ENCODE measurements at places on chromosomes 3 and 15. TPM values are rescaled to one million over a fixed set of nuclear protein-coding genes. Genes with fewer than 3 reads are reported as not detected.

DNA sequence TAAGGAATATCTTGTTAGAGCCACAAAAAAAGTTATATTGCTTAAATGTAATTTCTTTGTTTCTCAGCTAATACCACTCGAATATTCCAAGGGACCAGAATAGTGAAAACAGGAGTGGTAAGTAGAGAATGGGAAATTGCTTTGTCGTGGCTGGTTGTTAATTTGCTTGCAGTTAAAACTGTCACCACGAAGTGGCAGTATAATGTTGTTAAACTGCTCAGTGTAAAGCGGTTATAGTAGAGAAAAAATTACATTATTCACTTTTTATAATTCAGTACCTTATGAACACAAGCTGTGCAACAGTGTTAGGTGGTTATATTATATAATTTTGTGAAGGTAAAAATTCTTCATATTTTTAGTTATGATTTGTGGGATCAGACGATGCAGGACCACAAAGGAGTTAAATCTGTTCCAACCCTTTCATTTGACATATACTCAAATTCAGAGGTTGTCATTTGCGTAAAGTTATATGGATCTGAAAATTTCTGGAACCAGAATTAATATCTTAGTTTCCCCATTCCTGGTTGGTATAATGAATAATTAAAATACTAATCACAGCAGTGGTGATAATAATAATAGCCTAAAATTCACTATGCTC lies 171.8 kb downstream of the FEZF2 start:
- DNase-seq, result no peak

THBS1 gene
- total RNA-seq, result 10.5 TPM

ANO10 gene
- total RNA-seq, result 6.9 TPM

- no peak for DNase-seq
These were observed 432.8 kb downstream of the MAGI1 start for GRCh38 chr3:65605876-65606432.

DNA sequence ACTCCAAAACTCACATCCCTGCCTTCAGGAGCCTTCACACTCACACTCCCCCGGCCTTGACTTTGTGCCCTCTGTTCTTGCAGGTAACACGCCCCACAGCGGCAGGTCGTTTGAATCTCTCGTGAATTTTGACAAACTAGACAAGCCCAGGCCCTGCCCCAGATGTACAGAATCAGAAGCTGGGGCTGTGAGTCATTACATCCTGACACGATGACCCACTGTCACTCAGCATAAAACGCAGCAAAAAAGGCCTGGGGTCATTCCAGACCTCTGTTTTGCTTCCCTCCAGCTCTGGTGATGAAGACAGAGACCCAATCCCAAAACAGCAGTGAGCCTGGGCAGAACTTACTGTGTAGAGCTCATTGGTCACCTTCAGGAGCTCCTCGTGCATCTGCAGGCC lies 116.4 kb upstream of the RAD18 start:
- no peak for DNase-seq

NKIRAS1 gene
- total RNA-seq, result 3.8 TPM

GRCh38 chr3:129211345-129211744 lies 27.6 kb upstream of the CNBP start:
- DNase-seq, result no peak

DNA sequence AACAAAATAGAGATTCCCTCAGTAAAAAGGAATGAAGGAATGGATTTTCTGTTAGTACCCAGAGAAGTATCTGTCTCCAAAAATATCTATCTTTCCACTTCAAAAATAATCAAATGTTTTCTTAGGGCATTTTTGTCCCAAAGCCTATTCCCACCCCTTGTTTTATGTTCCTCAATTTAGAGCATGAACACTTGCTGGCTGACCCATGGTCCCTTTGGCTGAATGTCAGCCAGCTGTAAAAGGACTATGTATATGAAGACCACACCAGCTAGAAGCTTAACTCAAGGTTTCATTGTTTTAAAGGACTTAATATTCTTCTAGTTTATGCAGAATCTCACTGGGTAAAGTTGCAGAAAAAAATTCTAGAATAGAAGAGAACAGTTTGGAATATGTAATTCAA lies 931.2 kb downstream of the MCTP2 start:
- no peak for DNase-seq

GNAI2 gene
- total RNA-seq, result 204 TPM

CASR gene
- 0.03 TPM for total RNA-seq

- DNase-seq, result no peak
These were observed 2.8 kb downstream of the EPHB1 start for GRCh38 chr3:134797741-134798451.

DNA sequence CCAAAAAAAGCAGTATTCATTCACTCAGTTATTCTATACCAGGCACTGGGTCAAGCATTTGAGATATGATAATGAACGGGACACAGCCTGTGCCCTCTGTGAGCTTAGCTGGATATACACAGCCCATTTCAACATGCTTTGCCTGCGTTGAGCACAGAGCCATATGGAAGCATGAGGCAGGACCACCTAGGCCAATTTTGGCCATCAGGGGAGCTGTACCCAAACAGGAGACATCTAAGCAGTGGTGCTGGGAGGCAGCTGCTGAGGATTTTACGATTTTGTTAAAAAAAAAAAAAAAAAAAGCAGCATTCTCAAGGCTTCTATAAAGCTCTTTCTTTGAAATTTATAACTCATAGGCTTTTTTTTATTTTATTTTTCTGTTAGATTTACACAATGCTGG lies 87.2 kb upstream of the SLC2A2 start:
- no peak for DNase-seq

DNA sequence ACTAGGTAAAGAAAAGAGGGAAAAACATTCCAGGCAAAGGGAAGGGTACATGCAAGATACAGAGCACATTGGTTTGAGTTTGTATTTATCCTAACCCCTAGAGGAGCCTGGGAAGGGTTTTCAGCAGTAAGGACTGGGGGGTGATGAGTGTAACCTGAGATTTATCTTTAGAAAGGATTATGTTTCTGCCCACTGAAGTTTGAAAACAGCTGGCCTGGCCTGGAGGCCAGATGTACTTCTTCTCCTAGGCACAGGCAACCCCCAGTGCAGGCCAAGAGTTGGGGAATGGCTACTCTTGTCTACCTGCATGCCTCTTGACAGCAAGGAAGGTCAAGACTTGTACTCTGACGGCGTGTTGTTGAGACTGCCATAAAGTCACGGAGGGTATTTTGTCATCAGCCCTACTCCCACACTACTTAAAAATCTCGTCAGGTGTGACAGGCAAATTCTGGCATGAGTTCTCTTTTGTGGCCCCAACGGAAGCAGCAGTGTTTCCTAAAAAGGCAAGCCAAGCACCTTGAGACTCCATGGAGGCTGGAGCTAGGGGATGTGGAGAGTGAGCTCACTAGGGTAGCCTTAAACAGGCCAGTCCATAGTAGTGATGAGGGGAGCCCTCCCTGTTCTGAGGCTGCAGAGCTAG lies 241.5 kb upstream of the WNT5A start:
- DNase-seq, result no peak

PIAS1 gene
- 73.1 TPM for total RNA-seq

GRCh38 chr3:158458464-158458863 lies 112.5 kb upstream of the MLF1 start:
- no peak for DNase-seq

CCDC12 gene
- total RNA-seq, result 59.5 TPM

RPL14 gene
- 3,546 TPM for total RNA-seq

DNA sequence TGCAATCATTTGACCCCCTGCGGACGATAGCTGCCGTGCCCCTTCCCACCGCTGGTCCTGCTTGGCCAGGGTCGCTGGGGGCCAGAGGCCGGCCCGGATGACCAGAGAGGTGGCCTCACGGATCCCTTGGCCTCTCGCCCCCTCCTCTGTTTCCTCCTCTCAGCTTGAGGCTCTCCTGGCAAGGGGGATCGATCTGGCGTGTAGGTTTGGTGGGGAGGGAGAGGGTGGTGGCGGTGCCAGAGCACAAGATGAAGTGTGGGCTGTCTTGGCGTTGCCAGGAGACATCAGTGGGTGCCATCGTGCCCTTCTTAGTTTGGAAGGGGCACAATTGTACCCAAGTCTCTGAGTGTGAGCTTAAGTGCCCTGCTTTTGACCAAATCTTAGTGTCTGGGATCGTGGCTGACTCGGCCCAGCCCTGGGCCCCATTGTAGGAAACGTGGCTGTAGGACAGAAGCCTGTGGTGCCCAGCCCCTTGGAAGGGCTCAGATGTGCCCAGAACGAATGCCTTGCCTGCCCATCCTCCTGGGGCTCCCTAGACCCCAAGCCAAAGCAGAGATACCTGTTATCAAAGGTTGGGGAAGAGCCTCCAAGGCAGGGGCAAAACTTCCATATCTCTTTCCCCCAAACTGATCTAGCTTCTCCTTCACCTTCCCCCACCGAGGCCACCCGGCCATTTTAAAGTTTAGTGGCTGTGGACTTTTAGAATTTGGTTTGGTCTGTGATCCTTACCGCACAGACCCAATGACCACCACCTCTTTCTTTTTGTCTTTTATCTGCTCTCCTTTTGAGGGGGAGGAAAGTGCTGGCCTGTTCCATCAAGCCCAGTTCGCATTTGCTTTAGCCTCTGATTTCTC lies 14.4 kb downstream of the NR2F2 start:
- DNase-seq, result no peak

- DNase-seq, result no peak
These were observed 202.2 kb downstream of the TIGIT start for GRCh38 chr3:114496021-114496434.

GRCh38 chr3:127037971-127038446 lies 55.1 kb downstream of the PLXNA1 start:
- DNase-seq, result no peak

DNA sequence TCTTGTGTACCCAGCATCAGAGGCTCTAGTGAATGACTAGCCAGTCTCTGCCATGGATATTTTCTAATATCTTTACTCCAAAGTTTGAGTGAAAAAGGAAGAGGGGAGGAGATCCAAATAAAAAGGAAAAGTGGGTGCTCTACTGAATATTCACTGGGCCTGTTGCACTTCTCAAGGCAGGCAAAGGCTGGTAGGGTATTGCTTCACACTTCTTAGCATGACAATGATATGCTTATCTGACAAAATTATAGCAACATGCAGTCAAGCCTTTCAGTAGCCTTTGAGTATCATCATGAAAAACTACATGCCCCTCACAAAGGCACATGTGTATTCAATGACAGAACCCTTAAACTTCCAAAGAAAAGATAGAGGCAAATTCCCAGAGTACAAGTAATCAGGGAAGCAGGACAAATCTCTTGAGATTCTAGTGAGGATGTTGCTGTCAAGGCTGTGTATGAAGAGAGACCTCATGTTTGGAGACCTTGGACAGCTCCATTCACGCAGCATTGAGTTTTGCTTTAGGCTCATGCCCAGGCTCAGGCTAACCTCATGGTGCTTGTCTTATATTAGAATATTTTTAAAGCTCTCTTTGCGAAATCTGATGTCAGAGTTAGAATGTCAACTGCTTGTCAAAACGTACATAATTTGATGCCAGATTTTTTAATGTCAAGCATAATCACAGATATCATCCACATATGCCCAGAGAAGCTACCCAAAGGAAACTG lies 506.9 kb downstream of the OCA2 start:
- DNase-seq, result no peak

- DNase-seq, result no peak
These were observed 60.9 kb upstream of the MAGI1 start for GRCh38 chr3:66099541-66100065.

- no peak for DNase-seq
These were observed 25.9 kb downstream of the PLD1 start for GRCh38 chr3:171784387-171784786.

All from CD4-positive, alpha-beta T cell (primary cell).